ENCODE measurements at places on chromosomes 11 and 22.
A peak's percentile ranks its signal among the peaks of the same experiment; 100 is the strongest.

GRCh38 chr11:97237151-97237550 is 847.3 kb downstream of the JRKL start:
- DNase-seq: no peak

- DNase-seq: no peak
Observed at GRCh38 chr11:11442791-11443190, 89.7 kb upstream of the CSNK2A3 start.

- DNase-seq: no peak
Observed at GRCh38 chr11:83024270-83024854, 47.3 kb downstream of the RAB30 start.

DNA sequence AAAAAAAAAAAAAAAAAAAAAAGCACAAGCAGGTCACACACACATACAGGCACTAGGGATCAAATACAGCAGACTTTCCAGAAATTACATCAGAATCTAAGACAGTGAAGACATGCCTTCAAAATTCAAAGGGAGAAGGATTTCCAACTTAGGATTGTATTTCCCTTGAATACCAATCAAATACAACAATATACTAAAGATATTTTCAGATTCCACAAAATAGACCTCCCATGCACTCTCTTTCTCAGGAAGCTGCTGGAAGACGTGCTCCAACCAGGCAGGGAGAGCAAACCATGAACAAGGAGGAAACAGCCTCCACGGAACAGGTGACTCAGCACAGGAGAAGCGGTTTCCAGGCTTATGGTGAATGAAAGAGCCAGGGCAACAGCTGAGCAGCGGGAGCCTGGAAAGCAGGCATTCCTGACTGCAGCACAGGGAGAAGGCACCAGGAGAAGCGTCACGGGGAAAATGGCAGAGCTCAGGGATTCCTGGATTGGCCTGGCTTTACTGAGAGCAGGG is 32.0 kb downstream of the TMEM184B start:
- no peak for DNase-seq

DNA sequence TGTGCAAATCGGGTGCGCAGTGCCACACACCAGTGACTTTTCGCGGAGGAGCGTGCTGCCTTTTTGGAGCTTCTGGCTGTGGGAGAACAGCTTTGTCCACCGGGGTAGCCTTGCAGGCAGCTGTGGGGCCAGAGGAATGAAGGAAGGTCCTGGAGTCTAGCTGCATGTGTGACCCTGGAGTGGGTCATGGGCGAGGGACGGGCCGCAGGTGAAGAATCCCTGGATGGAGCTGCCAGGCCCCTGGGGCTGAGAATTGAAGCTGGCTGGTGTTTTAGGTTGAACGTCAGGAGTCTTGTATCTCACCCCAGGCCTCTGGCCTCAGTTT is 8.6 kb downstream of the CCND1 start:
- no peak for DNase-seq

- DNase-seq: no peak
Observed at GRCh38 chr11:44104481-44105294, 9.2 kb downstream of the EXT2 start.

GRCh38 chr22:35206889-35207288 is 50.4 kb upstream of the HMGXB4 start:
- no peak for DNase-seq

- no peak for DNase-seq
Observed at GRCh38 chr11:44955015-44955738, 4.5 kb upstream of the TP53I11 start.

DNA sequence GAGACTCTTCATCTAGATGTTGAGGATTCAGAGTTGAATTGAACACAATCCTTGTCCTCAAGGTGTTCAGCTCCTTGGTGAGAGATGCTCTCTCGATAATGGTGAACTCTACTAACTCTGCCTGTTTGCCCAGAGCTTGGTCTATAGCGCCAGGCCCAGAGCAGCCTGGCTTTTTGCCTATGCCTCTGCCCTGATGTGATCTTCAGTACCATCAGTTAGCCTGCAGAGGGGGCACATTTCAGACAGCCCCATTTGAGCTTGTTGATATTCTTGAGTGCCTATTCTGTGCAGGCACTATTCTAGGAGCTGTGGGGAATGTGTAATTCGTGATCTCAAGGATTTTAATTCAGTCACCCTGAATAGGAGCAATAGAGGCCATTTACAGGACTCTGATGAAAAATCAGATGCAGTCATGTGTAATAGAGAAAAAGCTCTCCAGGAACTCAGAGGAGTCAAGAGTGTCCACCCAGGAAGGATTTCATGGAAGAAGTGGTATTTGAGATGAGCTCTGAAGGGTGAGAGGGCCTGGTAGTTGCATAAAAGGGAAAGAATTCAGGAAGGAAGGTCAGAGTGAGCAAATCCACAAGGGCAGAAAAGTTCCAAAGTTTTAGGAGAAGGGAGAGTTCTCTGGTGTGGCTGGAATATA is 19.3 kb downstream of the GTPBP1 start:
- peak; percentile 54 for DNase-seq

Data from CD4-positive, alpha-beta T cell treated with Interleukin-17A for 4 hours (primary cell).